Bladder microvascular endothelial cell (primary cell): ENCODE measurements at places on chromosomes 5 and 9. TPM values are rescaled to one million over a fixed set of nuclear protein-coding genes. Genes with fewer than 3 reads are reported as not detected.

The TRAF2 gene
- total RNA-seq, result 20.9 and 35.2 TPM in 2 replicates

The MLANA gene
- not detected in 2 replicates for total RNA-seq

The WNT8A gene
- total RNA-seq, result not detected in 2 replicates

The IFNA13 gene
- total RNA-seq, result not detected in 2 replicates

The GFI1B gene
- not detected in 2 replicates for total RNA-seq
